ENCODE measurements at places on chromosomes 6 and 20. TPM values are rescaled to one million over a fixed set of nuclear protein-coding genes. Genes with fewer than 3 reads are reported as not detected.

DNA sequence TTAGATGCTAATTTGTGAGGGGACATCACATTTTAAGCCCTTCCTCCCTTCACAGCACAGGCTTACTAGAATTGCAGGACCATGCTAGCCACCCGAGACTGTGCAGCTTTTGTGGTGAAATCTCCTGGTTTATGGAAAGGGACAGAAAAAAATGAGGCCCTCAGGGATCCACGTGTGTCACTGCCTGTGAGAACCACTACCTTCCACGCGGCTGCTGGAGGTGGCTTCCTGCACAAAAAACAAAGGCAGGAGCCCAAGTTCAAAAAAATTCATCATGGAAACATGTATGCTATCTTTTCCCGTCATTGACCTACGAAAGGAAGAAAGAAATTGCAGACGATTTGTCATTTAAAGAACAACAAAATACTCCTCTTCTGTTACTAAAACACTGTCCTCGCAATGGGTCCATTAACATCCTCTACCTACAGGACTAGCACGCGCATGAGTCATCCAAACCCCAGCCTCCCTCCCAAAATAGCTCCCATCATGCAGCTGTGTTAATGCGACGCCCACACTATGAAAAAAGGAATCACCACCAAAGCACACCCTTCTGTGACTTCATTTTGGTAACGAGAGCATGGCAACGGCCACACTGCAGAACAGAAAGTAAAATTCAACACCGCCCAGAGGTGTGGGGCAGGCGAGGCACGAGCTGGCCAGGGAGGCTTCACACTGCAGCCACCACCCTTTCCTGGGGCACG, 45.7 kb downstream of the RAMACL start:
- DNase-seq: peak; percentile 18

- DNase-seq: no peak
These were observed 23.3 kb upstream of the SMIM26 start for GRCh38 chr20:18543932-18544331.

Gene NKAIN4
- not detected for total RNA-seq

Gene ATP6V1G2
- total RNA-seq: not detected

- DNase-seq: peak; percentile 62
These were observed 15.0 kb upstream of the TFAP2A start for GRCh38 chr6:10429638-10430427.

GRCh38 chr20:62551407-62552323, 75.9 kb upstream of the GATA5 start:
- DNase-seq: no peak

DNA sequence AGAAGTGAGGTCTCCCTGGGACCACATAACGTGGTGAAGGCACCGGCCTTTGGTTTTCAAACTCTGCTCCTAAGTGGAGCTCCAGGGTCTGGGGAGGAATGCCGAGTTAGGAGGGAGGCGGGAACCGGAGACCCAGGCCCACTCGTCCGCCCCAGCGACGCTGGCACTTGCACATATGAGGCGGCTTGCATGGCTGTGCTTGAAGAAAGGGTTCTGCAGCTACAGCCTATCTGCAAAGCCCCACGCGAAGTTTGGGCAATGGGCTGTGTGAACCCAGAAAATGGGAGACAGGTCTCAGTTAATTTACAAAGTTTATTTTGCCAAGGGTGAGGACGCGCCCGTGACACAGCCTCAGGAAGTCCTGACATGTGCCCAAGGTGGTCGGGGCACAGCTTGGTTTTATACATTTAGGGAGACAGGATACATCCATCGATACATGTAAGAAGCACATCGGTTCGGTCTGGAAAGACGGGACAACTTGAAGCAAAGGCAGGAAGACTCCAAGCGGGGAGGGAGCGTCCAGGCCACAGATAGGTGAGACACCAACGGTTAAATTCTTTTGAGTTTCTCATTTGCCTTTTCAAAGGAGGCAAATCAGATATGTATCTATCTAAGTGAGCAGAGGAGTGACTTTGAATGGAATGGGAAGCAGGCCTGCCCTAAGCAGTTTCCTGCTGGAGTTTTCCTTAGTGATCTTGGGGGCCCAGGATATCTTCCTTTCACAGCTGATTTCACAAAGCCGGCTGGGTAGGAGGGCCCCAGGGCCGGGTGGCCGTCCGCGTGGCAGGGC, 782 bp upstream of the PCMTD2 start:
- DNase-seq: no peak

DNA sequence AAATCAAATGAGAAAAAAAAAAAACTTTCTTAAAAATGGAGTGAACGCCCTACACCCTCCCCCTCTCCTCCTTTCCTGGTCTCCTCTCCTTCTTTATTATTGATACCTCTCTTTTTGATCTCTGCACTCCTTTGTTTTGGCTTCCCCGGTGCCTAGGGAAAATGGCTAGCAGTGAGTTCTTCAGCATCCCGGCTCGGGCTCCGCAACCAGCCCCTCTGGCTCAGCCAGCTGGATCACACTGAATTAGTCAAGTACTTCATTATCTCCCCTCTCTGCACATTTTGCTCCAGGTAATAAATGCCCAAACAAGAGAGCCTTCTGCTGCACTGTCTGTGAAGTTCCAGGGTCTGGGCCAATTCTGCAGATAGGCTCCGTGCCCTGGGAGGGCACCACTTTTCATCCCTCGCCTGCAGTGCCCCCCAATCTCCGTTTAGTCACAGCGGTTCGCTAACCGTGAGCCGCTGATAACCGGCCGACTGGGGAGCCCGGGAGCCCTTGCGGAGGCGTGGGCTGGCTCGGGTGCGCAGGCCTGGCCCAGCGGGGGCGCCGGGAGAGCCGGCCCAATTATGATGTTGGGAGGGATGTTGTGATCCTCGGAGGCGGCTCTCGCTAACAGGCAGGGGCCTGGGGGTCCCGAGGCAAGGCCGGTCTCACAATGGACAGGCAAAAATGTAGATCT, 301.9 kb downstream of the TFAP2A start:
- DNase-seq: no peak

Gene GMEB2
- total RNA-seq: 5.5 TPM

DNA sequence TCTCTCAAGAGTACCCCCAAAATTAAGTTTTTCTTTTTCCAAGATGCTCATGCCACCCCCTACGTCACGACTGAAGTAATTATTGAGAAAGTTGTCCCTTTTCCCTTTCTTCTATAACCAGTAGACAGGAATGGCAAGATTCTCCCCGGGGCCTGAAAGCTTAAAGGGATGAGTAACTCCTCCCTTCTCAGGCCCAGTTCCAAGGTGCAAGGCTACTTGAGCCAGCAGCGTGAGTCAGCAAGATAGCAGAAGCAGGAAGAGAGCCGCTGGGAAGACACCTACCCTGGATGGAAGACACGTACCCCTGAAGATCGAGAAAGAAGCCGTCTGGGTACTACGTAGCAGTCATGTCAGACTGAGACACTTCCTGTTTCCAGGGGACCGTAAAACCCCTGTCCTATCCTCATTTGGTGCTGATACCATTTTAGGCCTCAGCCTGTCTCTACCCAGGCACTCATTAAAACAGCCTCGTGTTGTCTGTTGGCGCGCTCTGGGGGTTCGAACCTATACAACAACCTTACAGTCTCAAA, 241.0 kb downstream of the ADGRG6 start:
- DNase-seq: peak; percentile 27

Measured in H4 (cell line).